Glomerular endothelial cell (primary cell): ENCODE measurements at places on chromosomes 1 and 21.
A peak's percentile ranks its signal among the peaks of the same experiment; 100 is the strongest.

DNA sequence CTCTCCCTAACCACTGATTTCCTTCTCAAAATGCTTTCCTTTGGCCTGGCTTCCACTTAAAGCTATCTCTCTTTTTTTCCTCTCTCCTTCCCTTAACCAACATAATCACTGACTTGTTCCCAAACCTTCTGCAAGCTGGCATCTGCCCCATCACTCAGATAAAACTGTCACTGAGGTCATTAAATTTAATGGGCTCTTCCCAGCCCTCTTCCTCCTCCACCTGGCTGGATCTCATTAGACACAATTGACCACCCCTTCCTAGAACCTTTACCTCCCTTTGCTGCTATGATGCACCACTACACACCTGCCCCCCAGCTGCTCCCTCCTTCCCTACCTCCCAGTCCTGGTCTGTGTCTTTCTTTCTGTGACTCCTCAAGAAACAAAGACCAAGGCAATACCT, 44.0 kb upstream of the GJB5 start:
- DNase-seq, result no peak

DNA sequence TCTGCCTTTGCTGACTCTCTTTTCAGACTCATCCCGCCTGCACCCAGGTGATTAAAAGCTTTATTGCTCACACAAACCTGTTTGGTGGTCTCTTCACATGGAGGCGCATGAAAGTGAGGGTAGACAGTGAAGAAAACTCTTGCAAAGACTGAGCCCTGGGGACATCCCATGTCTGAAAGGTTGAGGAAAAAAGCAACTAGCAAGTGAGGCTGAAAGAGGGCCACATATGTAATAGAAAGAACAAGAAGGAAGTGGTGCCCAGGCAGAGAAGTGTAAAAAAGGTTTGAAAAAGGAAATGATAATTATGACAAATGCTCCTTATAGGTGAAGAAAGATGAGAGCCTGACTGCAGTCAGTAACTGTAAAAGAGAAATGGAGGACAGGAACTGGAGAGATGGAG, 115.9 kb upstream of the NEK7 start:
- no peak for DNase-seq

- DNase-seq, result no peak
Measured at GRCh38 chr1:89407360-89407759, 43.5 kb downstream of the GBP6 start.

- no peak for DNase-seq
Measured at GRCh38 chr1:26690576-26691031, 5.2 kb upstream of the ARID1A start.

DNA sequence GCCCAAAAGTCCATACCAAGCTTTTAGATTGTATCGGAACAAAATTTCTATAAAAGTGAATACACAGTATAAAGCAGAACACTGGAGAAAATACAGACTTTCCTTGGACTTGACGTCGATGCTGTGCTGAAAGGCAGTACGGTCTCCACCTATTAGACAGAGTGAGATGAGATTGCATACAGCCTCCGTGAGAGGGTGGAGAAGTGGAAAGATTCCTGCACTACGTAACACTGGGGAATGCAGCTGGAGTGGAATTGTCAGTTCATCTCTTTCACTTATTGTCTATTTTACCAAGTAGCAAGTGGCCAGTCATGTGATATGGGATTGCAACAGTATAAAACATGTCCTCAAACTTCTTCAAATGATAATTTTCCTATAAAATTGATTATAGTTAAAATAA, 209.5 kb downstream of the ZP4 start:
- no peak for DNase-seq

DNA sequence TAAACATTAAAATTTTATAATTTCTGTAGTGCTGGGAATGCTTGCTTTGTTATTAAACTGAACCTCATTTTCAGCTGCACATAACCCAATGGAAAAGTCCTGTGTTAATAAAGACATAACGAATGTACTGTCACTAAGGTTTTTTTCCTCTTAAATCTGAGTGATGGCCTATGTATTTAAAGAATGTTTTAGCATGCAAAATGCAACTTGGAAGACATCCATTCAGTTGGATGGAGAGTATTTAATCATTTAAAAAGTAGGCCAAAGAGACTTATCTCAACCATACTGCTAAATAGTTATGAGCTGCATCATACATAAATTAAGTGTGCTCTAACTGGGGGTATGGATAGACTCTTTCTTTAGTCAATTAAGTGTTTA, 48.5 kb downstream of the RWDD3 start:
- DNase-seq, result no peak

DNA sequence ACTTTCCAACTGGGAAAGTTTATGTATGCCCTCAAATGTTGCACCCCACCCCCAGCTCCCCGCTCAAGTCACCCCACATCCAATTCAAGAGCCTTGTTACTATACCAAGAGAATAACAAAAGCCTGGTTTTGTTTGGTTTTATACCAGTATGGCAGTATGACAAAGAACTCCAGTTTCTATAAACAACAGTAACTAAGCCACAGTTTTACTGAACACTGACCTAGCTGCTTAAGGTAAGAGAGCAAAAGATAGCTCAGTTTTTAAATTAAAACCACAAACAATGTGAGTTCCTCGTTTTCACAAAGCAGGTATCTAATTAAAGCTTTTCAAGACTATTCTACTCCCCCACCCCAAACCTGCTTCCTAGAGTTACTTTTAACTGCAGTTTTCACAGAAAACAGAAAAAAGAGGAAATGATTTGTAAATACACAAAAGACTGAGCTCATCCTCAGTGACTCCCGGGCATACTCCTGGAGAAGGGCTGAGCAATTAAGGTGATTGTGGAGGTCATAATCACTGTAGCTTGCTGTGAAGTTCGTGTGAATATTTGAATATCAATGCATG, 59.3 kb upstream of the LHX8 start:
- DNase-seq, result no peak

DNA sequence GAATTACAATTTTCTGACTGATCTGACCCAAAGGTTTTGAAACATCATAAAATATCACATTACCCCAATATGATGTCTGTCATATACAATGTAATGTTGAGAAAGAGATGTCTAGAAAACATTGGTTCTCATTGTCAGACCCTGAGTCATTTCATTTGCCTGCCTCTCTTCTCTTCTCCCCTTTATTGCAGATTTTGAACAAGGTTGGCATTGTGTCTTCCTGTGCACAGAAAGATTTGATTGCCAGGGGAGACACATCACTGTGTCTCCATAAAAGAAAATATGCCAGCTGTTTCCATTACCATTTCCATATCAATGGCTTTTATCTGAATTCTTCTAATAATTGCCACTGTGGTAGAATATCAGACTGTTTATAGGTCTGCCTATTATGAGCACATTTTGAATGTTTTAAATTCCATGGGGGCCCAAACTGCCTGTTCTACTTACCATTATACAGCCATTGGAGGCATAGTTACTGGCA, 65.6 kb downstream of the IFI44 start:
- DNase-seq, result no peak

GRCh38 chr1:12052008-12052573, 11.0 kb upstream of the TNFRSF8 start:
- DNase-seq, result no peak

DNA sequence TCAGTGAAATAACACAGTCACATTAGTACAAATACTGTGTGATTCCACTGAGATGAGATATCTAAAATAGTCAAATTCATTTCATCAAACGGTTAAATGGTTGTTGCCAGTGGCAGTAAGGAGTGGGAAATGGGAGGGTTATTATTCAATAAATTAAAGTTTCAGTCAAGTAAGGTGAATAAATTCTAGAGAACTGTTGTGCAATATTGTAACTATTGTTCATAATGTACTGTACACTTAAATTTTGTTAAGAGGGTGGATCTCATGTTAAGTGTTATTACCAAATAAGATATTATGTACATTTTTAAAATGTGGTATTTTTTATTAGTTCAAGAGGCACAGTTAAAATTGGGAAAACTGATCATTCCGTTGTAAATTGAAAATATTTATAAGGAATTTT, 463.3 kb upstream of the BRINP3 start:
- no peak for DNase-seq

GRCh38 chr1:152107984-152108881, 7.0 kb downstream of the TCHH start:
- DNase-seq, result peak; percentile 12

DNA sequence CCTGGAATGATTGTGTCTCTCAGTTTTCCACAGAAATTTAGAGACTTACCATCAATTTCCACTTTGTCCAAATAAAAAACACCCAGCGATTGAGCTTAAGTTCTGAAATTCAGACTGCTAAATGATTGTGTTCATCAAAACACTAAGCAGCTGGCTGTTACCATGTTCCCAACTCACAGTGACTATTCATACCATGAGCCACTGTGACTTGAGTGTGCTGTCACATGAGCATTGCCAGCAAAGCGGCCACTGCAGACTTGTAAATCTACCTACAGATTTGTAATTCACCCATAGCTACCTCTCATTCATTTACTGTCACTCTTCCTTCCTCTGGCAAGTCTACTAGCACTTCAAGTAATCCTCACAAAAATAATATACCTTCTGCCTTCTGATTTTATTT, 17.2 kb upstream of the PRKAB2 start:
- no peak for DNase-seq

DNA sequence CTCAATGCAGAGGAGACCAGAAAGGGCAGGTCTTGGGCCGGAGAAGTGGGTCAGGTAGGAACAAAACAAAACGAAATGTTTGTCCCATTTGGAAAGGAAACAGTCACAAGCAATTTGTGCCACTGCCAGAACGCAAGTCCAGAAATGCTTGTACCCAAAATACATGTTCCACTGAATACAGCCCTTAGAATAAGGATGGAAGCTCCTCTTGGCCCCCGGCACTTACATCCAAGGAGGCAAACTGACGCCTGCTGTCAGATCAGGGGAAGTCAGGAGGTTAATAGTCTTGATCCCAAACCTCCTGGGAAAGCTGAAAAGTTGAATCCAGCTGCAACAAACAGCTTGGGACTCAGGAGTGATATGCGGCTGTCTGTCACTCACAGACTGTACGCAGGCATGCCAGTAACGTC, 75.9 kb upstream of the GALNT2 start:
- DNase-seq, result no peak

- DNase-seq, result no peak
Measured at GRCh38 chr1:111499026-111499785, 4.2 kb downstream of the ADORA3 start.

DNA sequence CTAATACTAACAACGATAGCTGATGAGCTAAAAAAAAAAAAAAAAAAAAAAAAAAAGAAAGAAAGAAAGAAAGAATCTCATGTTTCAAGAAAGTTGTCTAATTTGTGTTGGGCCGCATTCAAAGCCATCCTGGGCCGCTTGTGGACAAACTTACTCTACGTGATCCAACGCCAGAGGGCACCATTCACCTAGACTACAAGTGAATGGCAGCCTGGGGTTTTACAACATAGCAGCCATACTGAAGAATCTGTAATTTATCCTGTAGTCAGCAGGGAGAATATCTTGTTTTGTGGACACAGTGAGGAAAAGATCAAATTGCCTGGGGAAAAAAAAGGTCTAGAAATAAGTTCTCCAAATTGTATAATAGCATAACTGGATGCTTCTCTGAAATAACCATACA, 47.0 kb downstream of the CYP2J2 start:
- DNase-seq, result peak; percentile 58

- no peak for DNase-seq
Measured at GRCh38 chr1:176770066-176770465, 307.1 kb downstream of the PAPPA2 start.
